Hepatic stellate cell (primary cell): ENCODE measurements at places on chromosomes 12 and 14.
A peak's percentile ranks its signal among the peaks of the same experiment; 100 is the strongest.

GRCh38 chr12:92312463-92312964, 166.9 kb upstream of the BTG1 start:
- no peak for DNase-seq

- no peak for DNase-seq
Measured at GRCh38 chr12:98612696-98613334, 19.3 kb downstream of the SLC25A3 start.

- DNase-seq = no peak
Measured at GRCh38 chr12:52170827-52171226, 21.0 kb downstream of the KRT80 start.

DNA sequence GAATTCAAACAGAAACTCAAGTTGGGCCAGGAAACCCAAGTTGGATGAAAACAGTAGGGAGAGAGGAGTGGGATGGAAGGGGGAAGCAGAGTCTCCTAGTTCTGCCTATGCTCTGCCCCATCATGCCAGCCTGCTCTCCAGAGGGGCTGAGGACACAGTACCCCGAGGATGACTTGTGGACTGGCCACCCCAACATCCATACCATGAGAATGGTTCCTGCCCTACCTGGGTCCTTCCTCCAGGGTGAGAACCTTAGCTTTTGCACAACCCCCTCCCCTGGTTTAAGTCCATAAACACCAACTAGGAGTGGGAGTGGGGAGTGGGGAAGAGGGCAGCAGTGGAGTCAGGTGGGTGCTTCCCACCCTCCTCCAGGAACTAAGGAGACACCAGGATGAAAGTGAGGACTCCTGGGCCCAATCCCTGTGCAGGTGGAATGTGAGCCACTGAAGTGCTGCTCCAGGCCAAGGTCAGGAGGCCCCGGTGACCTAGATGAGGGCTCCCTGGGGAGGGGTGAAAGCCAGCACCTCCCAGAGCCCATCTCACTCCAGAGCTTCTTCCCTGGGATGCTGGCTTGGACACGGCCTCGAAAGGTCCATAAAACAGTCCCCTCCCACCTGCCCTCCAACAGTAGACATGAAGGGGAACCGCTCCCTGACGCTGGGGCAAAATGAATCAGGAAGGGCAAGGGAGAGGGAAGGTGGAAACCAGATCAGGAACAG, 6.6 kb downstream of the ZNF385A start:
- no peak for DNase-seq

DNA sequence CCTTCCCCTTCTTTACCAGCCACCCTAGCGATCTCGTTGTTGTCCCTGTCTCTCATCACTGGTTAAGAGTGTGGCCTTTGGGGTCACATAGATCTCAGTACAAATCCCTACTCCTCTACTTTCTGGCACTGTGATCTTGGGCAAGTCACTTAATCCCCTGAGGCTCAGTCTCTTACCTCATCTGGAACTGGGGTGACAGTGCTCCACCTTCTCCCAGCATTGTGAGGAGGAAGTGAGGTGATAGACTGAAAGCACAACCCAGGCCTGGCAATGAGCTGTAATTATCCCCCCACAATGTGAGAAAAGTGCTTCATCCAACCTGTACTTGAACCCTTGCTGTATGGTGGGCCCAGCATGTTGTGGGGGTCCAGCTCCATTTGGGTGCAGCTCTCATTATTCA, 48.0 kb downstream of the IRAK3 start:
- no peak for DNase-seq

- DNase-seq = no peak
Measured at GRCh38 chr14:85247071-85247470, 282.9 kb upstream of the FLRT2 start.

GRCh38 chr12:75660805-75661404, 149.5 kb upstream of the KRR1 start:
- no peak for DNase-seq

DNA sequence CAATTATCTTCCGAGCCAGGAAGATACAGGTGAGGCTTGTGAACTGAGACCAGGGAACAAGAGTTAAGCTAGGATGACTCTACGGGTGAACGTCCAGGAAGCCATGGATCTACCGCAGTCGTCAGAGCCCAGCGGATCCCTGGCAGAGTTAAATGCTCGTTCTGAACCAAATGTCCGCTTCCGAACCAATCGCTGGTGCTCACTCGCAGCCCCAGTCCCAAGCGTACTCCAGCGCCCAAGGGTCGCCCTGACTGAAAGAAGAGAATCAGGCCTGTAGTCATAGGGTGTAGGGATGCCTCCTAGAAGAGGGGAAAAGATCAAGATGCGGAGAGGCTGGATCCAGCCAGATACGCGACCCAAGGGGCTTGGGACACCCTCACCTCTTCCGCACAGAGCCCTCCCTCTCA, 283 bp downstream of the VIPAS39 start:
- DNase-seq = peak; percentile 30

DNA sequence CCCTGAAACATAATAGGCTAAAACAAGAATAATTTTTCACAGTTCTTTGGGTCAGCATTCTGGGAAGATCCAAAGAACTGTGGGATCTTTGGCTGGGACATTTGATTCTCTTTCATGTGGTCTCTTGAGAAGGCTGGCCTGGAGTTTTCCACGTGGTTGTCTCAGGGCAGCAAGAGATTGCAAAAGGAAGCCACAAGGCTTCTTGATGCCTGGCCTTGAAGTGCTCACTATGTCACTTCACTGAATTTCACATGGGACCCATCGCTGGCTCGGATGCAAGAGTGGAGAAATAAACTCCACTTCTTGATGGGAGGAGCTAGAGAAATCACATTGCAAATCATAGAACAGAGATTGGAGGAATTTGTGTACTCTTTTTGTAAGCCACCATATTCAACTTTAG, 343.4 kb downstream of the MED13L start:
- DNase-seq = no peak

- DNase-seq = no peak
Measured at GRCh38 chr12:28446031-28446430, 255.8 kb downstream of the CCDC91 start.

DNA sequence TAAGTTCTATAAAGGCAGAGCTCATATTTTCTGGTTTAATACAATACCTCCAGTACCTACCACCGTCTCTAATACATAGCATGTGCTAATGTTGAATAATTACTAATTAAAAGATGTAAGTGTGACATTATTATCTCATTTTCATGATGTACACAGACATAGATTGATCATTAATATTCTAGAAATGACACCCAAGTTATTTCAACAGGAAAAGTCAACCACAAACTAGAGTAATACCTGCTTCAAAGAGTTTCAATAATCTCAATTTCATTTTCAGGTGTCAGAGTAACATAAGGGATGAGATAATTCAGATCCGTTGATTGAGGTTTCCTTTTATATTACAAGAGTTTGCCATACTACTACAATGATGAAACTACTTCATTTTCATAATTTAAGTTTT, 388.9 kb downstream of the SOX5 start:
- no peak for DNase-seq

DNA sequence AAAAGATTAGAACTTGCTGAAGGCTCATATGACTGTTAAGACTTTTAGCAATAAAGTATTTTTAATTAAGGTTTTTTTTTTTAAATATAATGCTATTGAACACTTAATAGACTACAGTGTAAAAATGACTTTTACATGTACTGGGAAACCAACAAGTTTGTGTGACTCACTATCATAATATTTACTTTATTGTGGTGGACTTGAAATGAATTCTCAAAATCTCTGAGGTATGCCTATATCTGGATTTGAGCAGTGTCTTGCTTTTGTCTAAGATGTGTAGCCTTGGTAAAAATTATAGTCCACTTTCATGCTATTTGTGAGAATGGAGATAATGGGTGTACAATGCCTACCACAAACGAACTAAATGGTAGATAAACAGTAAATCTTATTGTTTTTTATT, 33.9 kb upstream of the NAV3 start:
- DNase-seq = peak; percentile 5

GRCh38 chr12:122031342-122032216, 9.9 kb downstream of the BCL7A start:
- peak; percentile 73 for DNase-seq

DNA sequence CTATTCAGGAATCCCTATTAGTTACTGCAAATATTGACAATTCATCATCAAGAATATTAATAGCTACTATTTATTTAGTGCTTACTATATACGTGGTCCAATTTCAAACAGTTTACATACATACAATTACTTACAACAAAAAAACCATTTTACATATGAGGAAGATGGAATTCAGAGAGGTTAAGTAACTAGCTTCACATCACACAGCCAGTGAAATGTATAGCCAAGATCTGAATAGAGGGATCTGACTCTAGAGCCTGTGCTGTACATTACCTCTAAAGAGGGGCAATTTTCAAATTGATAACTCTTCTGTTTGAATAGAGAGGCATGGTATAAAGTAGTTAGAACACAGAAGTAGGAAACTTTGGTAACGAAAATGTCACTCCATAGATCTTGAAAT, 18.3 kb downstream of the SOX5 start:
- no peak for DNase-seq

- DNase-seq = no peak
Measured at GRCh38 chr12:109721276-109721675, 7.7 kb downstream of the FAM222A start.

- peak; percentile 80 for DNase-seq
Measured at GRCh38 chr14:50964683-50965390, 20.6 kb upstream of the PYGL start.

DNA sequence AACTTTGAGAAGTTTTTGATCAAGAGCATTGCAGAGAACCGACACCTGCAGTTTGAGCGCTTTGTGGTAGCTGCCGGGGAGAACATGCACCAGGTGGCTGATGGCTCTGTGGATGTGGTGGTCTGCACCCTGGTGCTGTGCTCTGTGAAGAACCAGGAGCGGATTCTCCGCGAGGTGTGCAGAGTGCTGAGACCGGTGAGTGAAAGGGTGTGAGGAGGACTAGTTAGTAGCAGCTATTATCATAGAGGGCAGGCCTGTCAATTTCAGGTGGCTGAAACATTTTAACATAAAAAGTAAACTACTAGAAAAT, 27.0 kb upstream of the HIGD1C start:
- DNase-seq = no peak

DNA sequence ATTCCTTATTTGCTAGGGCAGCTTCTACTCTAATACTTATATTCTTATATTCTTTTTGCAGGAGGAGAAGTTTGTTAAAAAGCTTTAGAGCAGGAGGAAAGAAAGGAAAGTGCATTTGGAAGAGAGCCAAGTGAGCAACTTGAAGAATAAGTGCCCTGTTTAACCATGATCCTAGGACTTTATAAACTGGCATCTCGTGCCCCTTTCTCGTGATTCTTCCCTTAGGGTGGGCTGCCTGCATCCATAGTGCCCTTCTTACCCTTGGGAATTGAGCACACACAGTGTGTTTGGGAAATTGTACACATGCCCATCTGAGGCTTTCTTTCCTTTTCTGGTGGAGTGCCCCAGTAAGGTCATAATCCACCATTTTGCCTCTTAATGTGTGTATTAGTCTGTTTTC, 141.9 kb downstream of the NUBPL start:
- no peak for DNase-seq

DNA sequence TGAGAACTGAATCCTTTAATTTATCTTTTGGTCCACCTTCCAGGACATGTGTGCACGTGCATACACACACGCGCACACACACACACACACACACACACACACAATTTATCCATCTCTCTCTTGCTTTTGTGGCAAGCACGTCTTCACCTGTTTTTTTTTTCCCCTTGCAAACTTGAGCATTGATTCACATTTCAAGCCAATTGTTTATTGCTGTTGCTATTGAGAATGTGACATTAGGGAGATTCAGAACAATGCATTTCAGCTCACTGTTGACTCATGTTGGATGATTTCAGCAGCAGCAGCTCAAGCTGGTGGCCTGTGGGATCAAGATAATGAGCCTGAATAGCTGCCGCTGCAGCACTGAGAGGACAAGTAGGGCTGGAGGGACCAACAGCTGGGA, 128.9 kb downstream of the SNAPC1 start:
- no peak for DNase-seq

DNA sequence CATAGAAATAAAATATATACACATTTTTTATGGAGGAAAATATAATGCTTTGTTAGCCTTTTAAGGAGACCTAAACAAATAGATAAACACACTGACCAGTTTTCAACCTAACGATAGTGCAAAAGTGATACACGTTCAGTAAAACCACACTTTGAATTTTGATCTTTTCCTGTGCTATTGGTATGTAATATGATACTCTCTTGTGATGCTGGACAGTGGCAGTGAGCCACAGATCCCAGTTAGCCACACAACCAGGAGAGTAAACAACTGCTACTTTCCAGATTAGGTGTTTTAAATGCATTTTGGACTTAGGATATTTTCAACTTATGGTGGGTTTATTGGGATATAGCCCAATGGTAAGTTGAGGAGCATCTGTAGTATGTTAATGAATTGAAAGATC, 243.1 kb downstream of the ERC1 start:
- no peak for DNase-seq

GRCh38 chr12:76032043-76032981, 736 bp upstream of the PHLDA1 start:
- peak; percentile 67 for DNase-seq

DNA sequence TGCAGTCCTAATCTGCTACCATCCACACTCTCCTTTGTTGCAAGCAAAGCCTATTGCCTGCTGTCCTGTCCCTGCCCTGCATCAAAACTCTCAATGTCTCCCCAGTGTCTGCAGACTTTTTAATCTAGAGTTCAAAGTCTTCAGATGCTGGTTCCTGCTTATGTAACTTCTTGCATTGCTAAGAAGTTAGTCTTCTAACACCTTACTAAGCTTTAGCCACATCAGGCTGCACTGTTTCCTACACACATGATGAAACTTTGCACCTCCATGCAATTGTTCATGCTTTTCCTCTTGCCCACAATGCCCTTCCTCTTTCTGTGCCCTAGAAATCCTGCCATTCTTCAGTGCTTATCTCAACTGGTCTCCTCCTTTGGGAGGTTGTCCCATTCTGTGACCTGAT, 16.2 kb upstream of the DICER1 start:
- DNase-seq = no peak

GRCh38 chr14:52175982-52176502, 91.5 kb upstream of the PTGDR start:
- no peak for DNase-seq

- DNase-seq = no peak
Measured at GRCh38 chr12:80860206-80860605, 77.5 kb downstream of the LIN7A start.

DNA sequence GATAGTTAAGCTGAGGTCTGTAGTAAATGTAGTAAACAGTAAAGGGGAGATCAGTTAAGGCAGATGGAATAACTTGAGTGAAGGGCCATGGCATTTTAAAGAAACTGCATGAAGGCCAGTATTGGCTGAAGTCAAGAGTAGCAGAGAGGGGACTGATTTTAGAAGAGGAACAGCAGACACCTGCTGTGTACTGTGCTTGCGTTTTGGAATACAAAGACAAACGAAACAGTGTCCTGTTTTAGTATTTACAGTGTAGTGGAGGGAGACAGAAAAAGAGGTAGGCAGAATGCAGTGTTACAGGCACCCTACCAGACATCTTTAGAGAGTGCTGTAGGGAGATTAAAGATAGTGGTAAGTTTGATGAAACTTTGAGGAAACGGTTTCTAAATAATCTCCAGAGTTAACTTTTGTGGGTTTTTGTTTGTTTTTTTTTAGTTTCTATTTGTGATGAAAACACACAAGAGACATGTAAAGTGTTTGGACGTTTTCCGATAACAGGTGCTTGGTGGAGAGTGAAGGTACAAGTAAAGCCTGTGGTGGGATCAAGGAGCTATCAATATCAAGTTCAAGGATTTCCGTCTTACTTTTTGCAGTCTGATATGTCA, 2.1 kb downstream of the HELB start:
- no peak for DNase-seq
